A549 treated with AZD2906 at 1 μM for 4 hours (cell line): ENCODE measurements at places on chromosomes 16 and 17. TPM values are rescaled to one million over a fixed set of nuclear protein-coding genes. Genes with fewer than 3 reads are reported as not detected.

Gene PRR11
- total RNA-seq = 44.1 to 58.6 TPM (median 52.5 TPM) in 5 replicates

Gene TP53
- total RNA-seq = 42.0 to 45.0 TPM (median 44.1 TPM) in 5 replicates

Gene ZNF385C
- 0.14 to 0.39 TPM (median 0.20 TPM) in 5 replicates for total RNA-seq

Gene PRSS53
- 1.1 to 2.1 TPM (median 1.4 TPM) in 5 replicates for total RNA-seq

Gene GDPD1
- total RNA-seq = 0.37 to 0.77 TPM (median 0.48 TPM) in 5 replicates

Gene ARL4D
- total RNA-seq = 19.0 to 27.3 TPM (median 25.3 TPM) in 5 replicates

Gene BRIP1
- 3.0 to 5.1 TPM (median 4.0 TPM) in 5 replicates for total RNA-seq

Gene ST6GALNAC2
- 0.37 to 0.46 TPM (median 0.42 TPM) in 5 replicates for total RNA-seq

Gene LMF1
- 7.0 to 11.2 TPM (median 9.4 TPM) in 5 replicates for total RNA-seq

Gene HGS
- 127 to 207 TPM (median 193 TPM) in 5 replicates for total RNA-seq

Gene KRT24
- total RNA-seq = not detected in 5 replicates

Gene MYOCD
- 0.66 to 1.1 TPM (median 0.83 TPM) in 5 replicates for total RNA-seq

Gene CX3CL1
- 0.06 to 0.11 TPM (median 0.08 TPM) in 5 replicates for total RNA-seq

Gene CA4
- 0.11 to 0.28 TPM (median 0.21 TPM) in 4 of 5 replicates, not detected in the other for total RNA-seq

Gene PIK3R6
- not detected in 5 replicates for total RNA-seq

Gene CMC2
- 111 to 131 TPM (median 114 TPM) in 5 replicates for total RNA-seq

Gene WSCD1
- 1.5 to 3.6 TPM (median 3.3 TPM) in 5 replicates for total RNA-seq

Gene PRAC2
- total RNA-seq = not detected in 5 replicates

Gene CD300LB
- total RNA-seq = 0.05 to 0.14 TPM (median 0.05 TPM) in 4 of 5 replicates, not detected in the other

Gene NACA2
- total RNA-seq = not detected in 5 replicates

Gene SYCE1L
- 3.5 to 8.3 TPM (median 8.0 TPM) in 5 replicates for total RNA-seq

Gene TPSG1
- 0.07 to 0.16 TPM (median 0.13 TPM) in 4 of 5 replicates, not detected in the other for total RNA-seq

Gene MYL11
- total RNA-seq = 0.27 to 0.84 TPM (median 0.45 TPM) in 4 of 5 replicates, not detected in the other

Gene ZFP3
- total RNA-seq = 0.82 to 1.1 TPM (median 1.0 TPM) in 5 replicates

Gene COPZ2
- 12.0 to 20.8 TPM (median 16.8 TPM) in 5 replicates for total RNA-seq

Gene ZG16B
- total RNA-seq = 0.37 to 0.96 TPM (median 0.92 TPM) in 5 replicates

Gene ADAP2
- total RNA-seq = 2.2 to 5.9 TPM (median 2.6 TPM) in 5 replicates

Gene PER1
- 55.8 to 75.2 TPM (median 61.7 TPM) in 5 replicates for total RNA-seq

Gene TNP2
- total RNA-seq = not detected in 5 replicates

Gene MARCHF10
- total RNA-seq = 0.97 to 1.8 TPM (median 1.8 TPM) in 5 replicates

Gene TRIM65
- total RNA-seq = 30.1 to 40.1 TPM (median 38.9 TPM) in 5 replicates

Gene CMTM2
- not detected in 5 replicates for total RNA-seq

Gene HOXB13
- 1.8 to 2.1 TPM (median 2.0 TPM) in 5 replicates for total RNA-seq

Gene KRTAP1-1
- not detected in 5 replicates for total RNA-seq

Gene IRX5
- total RNA-seq = 1.3 to 2.1 TPM (median 1.9 TPM) in 5 replicates

Gene IL21R
- 0.03 to 0.11 TPM (median 0.06 TPM) in 4 of 5 replicates, not detected in the other for total RNA-seq

Gene TBC1D3I
- total RNA-seq = 0.17 to 0.42 TPM (median 0.21 TPM) in 5 replicates

Gene CMTM4
- total RNA-seq = 23.3 to 36.2 TPM (median 33.8 TPM) in 5 replicates

Gene TNFRSF13B
- total RNA-seq = not detected in 5 replicates

Gene TMEM11
- 54.1 to 71.6 TPM (median 68.6 TPM) in 5 replicates for total RNA-seq

Gene ZSCAN10
- total RNA-seq = 0.03 to 0.05 TPM in 2 of 5 replicates, not detected in the others
